ENCODE measurements at places on chromosomes 16 and 17. TPM values are rescaled to one million over a fixed set of nuclear protein-coding genes. Genes with fewer than 3 reads are reported as not detected.
A peak's percentile ranks its signal among the peaks of the same experiment; 100 is the strongest.

GRCh38 chr17:83082424-83082823 is 3.0 kb downstream of the METRNL start:
- DNase-seq, result no peak

DNA sequence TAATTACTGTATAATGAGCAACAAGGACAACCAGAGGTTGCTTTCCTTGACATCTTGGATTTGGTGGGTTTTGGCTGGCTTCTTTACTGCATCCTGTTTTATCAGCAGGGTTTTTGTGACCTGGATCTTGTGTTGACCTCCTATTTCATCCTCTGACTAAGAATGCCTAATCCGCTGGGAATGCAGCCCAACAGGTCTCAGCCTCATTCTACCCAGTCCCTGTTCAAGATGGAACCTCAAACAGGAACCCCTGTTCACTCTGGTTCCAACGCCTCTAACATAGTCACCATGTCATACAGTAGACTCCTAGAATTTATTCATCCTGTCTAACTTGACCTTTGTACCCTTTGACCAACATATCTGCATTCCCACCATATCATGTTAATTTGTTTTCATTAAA is 183.8 kb upstream of the SOX9 start:
- no peak for DNase-seq

- DNase-seq, result no peak
Measured at GRCh38 chr16:10895053-10895946, 18.3 kb downstream of the CIITA start.

- no peak for DNase-seq
Measured at GRCh38 chr16:83211711-83212110, 584.9 kb downstream of the CDH13 start.

- no peak for DNase-seq
Measured at GRCh38 chr16:86509759-86510464, 415 bp upstream of the FOXF1 start.

DNA sequence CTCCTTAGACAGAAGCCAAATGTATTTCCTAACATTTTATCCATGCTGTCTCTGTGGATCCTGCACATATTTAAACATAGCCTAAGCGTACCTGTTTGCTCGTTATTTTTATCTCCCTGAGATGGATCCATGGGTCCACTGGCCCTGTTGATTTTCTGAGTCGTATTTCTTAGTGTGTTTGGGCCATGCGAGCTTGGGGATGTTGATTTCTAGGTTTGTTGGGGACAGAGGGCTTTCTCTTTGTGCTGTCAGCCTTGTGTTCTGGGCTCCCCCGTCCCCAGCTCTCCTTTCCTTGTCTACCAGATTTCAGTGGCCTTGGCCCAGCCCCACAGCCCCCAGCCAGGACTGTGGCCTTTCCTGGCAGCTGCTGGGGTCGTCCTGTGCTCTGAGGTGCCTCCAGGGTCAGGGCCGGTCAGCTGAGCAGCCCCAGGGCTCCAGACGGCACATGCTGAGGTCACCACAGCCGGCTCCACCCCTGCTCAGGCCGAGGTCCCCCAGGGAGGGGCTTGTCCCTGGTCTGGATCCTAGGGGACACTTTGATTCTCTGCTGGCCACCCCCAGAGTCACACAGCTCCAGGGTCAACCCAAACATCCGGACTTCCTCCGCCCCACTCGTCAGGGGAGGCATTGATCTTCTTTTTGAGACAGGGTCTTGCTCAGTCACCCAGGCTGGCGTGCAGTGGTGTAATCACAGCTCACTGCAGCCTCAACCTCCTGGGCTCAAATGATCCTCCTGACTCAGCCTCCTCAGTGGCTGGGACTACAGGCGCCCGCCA is 4.4 kb downstream of the SSTR5 start:
- DNase-seq, result no peak

DNA sequence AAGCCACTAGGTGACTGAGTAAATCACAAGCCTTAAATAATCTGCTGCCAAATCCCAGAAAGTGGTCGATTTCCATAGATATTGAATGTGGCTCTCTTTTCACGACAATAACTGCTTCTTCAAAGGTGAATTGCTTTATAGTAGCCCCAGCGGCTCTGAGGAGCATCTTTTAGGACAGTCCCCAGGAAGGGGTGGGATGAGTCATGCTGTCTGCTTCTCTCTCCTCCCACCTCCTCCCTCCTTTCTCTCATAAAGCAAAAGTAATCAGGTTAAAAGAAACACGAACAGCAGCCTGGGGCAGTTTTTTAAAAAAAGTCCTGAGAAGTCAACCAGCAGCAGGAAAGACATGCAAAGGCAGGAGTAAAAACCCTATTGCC is 1.8 kb downstream of the KIAA0513 start:
- peak; percentile 45 for DNase-seq

DNA sequence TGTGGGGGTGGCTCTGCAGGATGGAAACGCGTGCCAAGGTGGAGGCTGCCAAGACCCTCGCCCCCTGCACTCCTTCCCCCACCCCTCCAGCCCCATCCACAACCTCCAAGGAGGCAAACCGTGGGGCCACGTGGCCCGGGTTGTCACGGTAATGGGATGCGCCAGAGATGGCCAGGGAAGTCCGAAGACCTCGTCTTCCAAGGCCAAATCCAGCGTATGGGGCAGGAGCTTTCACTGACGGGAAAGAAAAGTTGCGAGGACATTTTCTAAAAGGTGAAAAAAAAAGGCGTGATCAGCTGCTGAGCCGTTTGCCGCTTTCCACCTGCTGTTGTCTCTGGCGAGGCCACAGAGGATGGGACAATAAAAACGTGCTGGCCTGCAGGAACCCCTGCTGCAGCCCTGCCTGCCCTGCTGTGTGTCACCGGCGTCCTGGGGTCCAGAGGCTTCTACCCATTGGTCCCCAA is 28.3 kb upstream of the GSE1 start:
- no peak for DNase-seq

DNA sequence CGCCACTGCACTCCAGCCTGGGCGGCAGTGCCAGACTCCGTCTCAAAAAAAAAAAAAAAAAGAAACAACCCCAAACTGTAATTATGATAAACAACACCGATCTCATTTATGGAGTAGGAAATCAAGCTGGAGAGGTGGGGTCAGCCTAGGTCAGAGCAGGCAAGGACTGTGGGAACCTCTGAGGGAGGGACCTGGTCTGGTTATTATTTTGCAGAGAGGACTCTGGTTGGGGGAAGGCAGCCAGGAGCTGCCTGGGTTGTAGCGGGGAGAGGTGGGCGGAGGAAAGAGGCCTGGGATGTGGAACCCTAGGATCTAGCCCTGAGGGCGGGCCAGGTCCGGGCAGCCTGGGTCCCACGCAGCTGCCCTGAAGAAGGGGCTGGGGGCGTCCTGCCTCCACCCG is 10.9 kb upstream of the HS3ST6 start:
- peak; percentile 87 for DNase-seq

DNA sequence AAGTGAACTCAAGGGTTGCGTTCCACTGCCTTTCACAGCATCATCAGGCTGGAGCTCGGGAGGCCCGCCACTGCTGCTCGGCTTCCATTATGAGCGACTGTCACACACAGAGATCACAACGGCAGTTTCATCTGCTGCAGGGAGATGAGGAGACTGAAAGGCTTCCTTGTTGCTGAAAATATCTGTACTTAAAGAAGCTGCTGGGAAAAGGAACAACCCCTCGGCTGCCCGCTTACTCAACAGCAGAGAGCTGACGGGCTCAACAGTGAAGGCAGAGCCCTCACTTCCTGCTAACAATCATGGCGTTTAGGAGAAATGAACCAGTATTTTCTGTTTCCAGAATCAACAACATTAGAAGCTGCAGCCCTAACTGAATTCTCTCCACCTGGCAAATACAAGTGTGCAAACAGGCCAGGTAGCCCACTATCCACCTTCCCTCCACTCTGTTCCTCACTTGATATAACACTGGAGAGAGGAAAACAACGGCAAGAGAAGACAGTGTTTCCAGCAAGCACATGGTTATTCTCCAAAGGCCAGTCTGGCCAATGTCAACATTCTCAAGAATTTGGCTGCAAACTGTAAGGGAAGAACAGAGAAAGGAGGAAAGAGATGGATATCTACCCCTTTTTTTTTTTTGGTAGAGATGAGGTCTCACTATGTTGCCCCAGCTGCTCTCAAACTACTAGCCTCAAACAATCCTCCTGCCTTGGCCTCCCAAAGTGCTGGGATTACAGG is 33.7 kb downstream of the MBTPS1 start:
- DNase-seq, result no peak

DNA sequence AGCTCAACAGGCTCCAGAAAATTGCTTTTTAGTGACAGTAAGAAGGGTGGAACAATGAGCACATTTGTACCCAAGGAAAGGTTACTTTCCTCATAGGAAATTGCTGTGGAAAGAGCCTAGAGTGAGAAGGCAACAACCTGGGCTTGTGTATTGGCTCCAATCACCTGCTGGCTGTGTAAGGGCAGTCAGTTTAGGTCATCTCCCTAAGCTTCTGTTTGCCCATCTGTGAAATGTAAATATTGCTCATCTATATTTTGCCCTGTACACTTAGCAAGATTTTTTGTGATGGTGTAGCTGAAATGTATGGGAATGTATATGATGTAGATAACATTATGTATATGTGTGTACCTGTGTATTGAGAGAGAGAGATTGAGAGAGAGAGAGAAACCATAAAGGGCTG is 225.2 kb upstream of the MPHOSPH6 start:
- no peak for DNase-seq

DNA sequence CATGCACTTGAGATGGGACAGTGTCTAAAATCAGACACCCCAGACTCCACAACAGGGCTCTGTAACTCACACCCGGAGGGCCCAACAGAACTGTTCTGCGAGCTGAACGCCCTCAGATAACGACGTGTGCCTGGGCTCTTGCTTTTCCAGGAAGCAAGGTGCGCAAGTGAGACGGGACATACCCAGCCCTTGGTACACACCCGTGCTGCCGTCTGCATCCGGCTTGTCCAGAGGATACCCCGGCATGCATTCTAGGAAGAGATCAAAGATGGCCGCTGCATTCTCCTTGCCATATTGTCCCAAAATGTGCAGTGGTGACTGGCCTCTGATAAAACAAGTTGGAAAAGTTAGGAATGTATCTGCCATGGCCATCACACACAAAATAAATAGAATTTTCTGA is 29.4 kb downstream of the CYB5D2 start:
- no peak for DNase-seq

- DNase-seq, result no peak
Measured at GRCh38 chr16:2712546-2712945, 7.5 kb downstream of the PRSS27 start.

- DNase-seq, result no peak
Measured at GRCh38 chr17:72206376-72206775, 85.6 kb downstream of the SOX9 start.

DNA sequence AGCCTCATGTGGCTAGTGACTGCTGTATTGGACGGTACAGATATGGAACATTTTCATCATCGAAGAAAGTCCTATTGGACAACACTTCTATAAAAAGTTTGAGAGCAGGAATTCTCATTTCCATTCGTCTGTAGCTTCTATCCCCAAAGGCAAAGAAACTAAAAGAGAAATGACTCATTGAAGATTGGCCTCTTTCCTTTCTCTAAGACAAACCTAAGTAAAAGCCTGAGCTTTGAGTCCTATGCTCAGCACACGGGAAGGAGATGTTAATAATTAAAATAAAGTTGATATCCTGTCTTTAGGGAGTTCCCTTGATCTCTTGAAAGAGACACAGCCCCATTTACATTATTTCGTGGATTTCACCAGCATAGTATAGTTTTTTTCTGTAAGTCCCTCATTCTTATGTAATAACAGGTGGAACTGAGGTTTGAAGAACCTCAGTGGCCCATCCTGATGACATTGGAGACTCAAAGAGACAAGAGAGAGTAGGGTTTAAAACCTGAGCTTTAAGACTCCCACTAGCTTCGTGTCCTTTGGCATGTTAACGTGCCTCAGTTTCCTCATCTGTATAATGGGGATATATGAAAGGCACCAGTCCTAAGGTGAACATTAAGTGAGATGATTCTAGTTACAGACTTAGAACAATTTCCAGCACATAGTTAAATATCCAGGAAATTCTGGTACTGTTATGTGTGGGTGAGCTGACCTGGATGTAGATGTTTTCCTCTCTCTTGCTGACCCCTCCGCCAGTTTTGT is 174.0 kb downstream of the IRX3 start:
- no peak for DNase-seq

- no peak for DNase-seq
Measured at GRCh38 chr16:50473356-50473945, 74.7 kb upstream of the NKD1 start.

- no peak for DNase-seq
Measured at GRCh38 chr17:10768750-10769251, 35.1 kb downstream of the TMEM238L start.

DNA sequence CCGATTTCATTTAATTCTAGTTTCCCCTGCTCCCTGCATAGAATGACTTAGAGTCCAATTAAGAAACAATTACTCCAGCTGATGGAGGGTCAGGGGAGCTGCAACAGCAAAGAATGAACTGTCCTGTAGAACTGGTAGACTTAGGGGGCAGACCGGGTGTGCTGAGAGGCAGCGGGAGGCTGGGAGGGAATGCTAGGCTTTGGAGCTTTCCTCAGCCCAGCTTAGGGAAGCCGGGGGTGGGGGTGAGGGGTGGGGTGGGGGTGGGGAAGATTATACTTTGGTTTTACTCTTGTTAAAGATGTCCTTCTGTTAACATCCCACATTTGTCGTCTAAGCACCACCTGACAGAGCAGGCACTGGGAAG is 458.6 kb upstream of the ASIC2 start:
- DNase-seq, result no peak

DNA sequence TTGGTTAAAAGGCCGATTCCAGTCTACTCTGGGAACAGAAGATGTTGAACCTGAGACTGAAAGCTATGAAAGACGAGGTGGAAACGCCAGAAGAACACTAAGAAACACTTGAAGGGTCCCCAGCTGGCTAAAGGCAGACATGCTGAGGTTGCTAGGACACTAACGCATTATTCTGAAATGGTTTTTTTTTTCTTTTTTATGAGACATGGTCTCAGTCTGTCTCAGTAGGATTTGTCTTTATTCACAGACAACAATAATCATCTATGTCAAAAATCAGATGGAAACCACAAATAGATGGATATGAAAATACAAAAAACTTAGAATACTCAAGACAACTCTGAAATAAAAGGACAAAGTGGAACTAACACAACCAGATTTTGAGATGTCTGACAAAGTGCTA is 35.0 kb upstream of the RASD1 start:
- no peak for DNase-seq

- no peak for DNase-seq
Measured at GRCh38 chr16:80654094-80654862, 113.5 kb downstream of the DYNLRB2 start.

GRCh38 chr16:53083119-53083518 is 28.3 kb downstream of the CHD9 start:
- DNase-seq, result no peak

- no peak for DNase-seq
Measured at GRCh38 chr16:66273053-66273452, 93.4 kb upstream of the CDH5 start.

- no peak for DNase-seq
Measured at GRCh38 chr16:43294-43693, 10.1 kb downstream of the POLR3K start.

The RAB26 gene
- 19.5 TPM for polyA plus RNA-seq

The XAF1 gene
- 0.03 TPM for polyA plus RNA-seq

The GNAO1 gene
- polyA plus RNA-seq, result 0.15 TPM

The CYGB gene
- 3.7 TPM for polyA plus RNA-seq

The HBM gene
- not detected for polyA plus RNA-seq

The GJD3 gene
- not detected for polyA plus RNA-seq

The HP gene
- polyA plus RNA-seq, result not detected
